GM12878 (cell line): ENCODE measurements at places on chromosomes 6 and 20. TPM values are rescaled to one million over a fixed set of nuclear protein-coding genes. Genes with fewer than 3 reads are reported as not detected.
A peak's percentile ranks its signal among the peaks of the same experiment; 100 is the strongest.

- no peak overlapping the region for H3K27ac ChIP-seq
- no peaks in the 10 kb centered on the region for H3K36me3 ChIP-seq
- no peaks in the 10 kb centered on the region; the same call in 1 of the 2 replicates for H3K27me3 ChIP-seq
Observed at GRCh38 chr6:6908121-6908520, 199.6 kb upstream of the RREB1 start.

DNA sequence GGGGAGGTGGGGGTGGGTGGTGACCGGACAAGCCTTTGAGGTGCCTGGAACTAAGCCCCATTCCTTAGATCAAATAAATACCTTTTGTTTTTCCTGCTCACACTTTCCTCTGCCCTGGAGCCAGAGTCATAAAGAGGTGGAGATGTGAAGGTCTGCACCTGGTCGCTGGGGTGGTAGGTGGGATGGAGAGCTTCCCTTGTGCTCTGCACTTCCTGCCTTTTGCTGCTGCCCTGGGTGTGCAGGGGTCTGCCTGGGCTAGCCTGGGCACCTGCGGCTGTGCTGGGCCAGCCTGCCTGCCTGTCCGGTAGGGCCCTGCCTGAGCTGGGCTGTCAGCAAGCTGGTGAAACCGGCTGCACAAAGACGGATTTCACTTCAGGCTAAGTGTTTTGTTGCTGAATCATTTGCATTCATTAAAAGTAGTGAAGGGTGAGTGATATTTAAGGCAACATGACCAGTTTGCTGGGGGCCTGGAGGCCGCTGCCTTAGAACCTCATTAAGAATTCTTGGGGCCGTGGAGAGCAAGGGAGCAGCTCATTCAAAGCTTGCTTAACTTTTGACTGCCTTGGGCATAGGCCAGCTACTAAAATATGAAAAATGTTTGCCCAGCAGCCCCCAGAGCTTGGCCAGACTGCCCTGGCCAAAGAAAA lies 20.5 kb downstream of the PTK7 start:
- H3K36me3 ChIP-seq = no peaks in the 10 kb centered on the region
- peaks cover 19% of the 10 kb centered on the region for H3K4me1 ChIP-seq
- H3K27ac ChIP-seq = peak overlapping the region; percentile 57
- peak overlapping the region; percentile 9; the same call in 1 of the 2 replicates for H3K4me3 ChIP-seq
- DNase-seq = no peak
- H3K27me3 ChIP-seq = no peaks in the 10 kb centered on the region

DNA sequence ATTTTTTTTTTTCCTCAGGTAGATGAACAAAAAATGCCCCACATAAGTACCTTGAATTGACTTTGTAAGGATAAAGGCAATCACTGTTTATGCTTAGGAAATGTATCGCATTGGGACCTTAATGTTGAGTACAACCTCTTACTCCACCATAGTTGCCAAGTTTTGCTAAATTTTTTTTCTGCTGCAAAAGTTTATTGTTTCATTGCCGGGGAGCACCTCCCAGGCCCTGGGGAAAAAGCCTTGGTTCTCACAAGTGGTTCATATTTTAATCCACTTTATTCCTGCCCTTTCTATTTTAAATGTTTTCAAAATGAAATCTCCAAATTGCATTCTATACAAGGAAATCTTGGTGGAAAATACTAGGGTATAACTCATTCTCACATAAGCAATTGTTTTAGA lies 52.3 kb upstream of the UTRN start:
- no peaks in the 10 kb centered on the region for H3K4me1 ChIP-seq
- no peaks in the 10 kb centered on the region for H3K36me3 ChIP-seq
- no peaks in the 10 kb centered on the region for H3K27me3 ChIP-seq
- H3K27ac ChIP-seq = no peak overlapping the region

TTLL9 gene
- 0.08 and 0.21 TPM in 2 replicates for total RNA-seq

- H3K27ac ChIP-seq = no peak overlapping the region
- peaks cover 34% of the 10 kb centered on the region for H3K4me1 ChIP-seq
- no peaks in the 10 kb centered on the region for H3K27me3 ChIP-seq
- peak overlapping the region; percentile 75; the same call in 1 of the 2 replicates for H3K4me3 ChIP-seq
Observed at GRCh38 chr6:30885999-30886896, 1.9 kb downstream of the DDR1 start.

GRCh38 chr20:53925651-53926401 lies 144.6 kb downstream of the BCAS1 start:
- H3K36me3 ChIP-seq = no peaks in the 10 kb centered on the region
- peak overlapping the region; percentile 85 for H3K27ac ChIP-seq
- H3K4me1 ChIP-seq = peaks cover 82% of the 10 kb centered on the region
- DNase-seq = no peak

DNAJC5 gene
- 34.6 and 36.8 TPM in 2 replicates for total RNA-seq

SLC52A3 gene
- not detected in 2 replicates for total RNA-seq

GRCh38 chr6:73263570-73263909 lies 544 bp upstream of the KHDC1 start:
- peak overlapping the region; percentile 74 for H3K27ac ChIP-seq
- H3K4me3 ChIP-seq = peak overlapping the region; percentile 99
- DNase-seq = no peak
- H3K27me3 ChIP-seq = no peaks in the 10 kb centered on the region

GPR63 gene
- 3.6 and 3.8 TPM in 2 replicates for total RNA-seq

DNA sequence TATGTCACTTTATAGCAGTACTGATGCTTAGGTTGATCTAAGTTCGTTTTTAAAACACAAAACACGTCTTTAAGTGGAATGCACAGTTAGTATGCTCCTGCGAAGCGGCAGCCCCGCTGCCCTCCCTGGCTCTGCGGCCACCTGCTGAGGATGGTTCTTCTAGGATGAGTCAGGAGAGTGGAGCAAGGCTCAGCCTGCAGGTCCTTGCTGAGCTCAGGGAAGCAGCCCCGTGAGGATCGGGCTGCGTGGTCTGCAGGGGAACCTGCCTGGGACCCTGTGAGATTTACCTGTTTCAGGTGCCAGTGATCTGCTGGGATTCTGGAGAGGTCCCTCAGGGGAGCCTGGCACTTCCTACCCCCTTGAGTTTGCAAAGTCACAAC lies 57.5 kb downstream of the SYNJ2 start:
- H3K36me3 ChIP-seq = no peaks in the 10 kb centered on the region
- peaks cover 11% of the 10 kb centered on the region for H3K4me1 ChIP-seq
- H3K27ac ChIP-seq = no peak overlapping the region
- no peaks in the 10 kb centered on the region for H3K27me3 ChIP-seq

GRCh38 chr6:35208419-35208818 lies 5.3 kb upstream of the SCUBE3 start:
- H3K27ac ChIP-seq = no peak overlapping the region
- H3K36me3 ChIP-seq = no peaks in the 10 kb centered on the region
- H3K4me3 ChIP-seq = no peak overlapping the region
- DNase-seq = no peak
- H3K4me1 ChIP-seq = no peaks in the 10 kb centered on the region

DNA sequence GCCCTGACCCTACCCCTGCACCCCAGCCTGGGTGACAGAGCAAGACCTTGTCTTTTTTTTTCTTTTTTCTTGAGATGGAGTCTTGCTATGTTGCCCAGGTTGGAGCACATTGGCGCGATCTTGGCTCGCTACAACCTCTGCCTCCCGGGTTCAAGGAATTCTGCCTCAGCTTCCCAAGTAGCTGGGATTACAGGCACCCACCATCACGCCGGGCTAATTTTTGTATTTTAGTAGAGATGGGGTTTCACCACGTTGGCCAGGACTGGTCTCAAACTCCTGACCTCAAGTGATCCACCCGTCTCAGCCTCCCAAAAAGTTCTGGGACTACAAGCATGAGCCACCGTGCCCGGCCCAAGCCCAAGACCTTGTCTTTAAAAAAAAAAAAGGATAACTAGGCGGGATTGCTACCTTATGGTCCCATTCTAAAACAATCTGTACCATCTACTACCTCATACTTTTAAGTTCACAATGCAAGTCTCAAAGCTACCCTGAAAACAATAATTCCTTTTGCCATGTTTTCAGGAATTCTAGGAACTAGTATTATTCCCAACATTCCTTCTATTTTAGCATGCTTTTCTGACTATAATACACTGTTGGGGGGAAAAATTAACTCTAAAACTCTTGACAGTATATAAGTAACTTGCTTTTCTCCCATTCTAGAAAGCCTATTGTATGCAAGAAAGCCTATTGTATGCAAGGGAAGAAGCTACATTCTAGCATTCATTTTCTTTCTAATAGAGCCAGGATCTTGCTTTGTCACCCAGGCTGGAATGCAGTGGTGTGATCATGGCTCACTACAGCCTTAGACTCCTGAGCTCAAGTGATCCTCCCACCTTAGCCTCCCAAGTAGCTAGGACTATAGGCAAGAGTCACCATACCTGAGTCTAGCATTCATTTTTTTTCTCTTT lies 6.6 kb downstream of the TUBB start:
- H3K4me3 ChIP-seq = no peak overlapping the region
- H3K27me3 ChIP-seq = no peaks in the 10 kb centered on the region

SEL1L2 gene
- total RNA-seq = not detected in 2 replicates

DNA sequence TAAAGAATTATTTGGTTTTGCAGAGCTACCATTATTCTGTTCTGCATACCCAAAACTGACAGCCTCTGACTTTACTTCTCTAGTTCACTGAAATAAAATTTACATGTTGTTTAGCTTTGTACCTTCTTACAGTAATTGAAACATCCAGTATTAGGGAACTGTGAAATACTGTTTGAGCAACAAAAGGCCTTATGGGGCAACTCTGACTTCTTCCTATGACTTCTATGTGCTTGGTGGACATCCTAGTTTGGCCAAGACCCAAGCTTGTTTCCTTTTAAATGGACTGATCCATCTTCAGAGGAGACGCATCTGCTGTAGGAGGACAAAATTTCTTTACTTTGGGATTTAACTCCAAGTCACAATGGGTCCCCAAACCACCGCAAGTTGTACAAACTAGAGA lies 44.7 kb downstream of the NR2E1 start:
- H3K4me1 ChIP-seq = no peaks in the 10 kb centered on the region
- no peak overlapping the region for H3K4me3 ChIP-seq
- peaks cover 23% of the 10 kb centered on the region for H3K36me3 ChIP-seq
- no peak overlapping the region for H3K27ac ChIP-seq
